Upper lobe of left lung (tissue), 6 donors: ENCODE measurements at places on chromosomes 12 and 14. TPM values are rescaled to one million over a fixed set of nuclear protein-coding genes. Genes with fewer than 3 reads are reported as not detected.

GRCh38 chr14:95290021-95290420 is 29.7 kb downstream of the CLMN start:
- DNase-seq = no peak

DNA sequence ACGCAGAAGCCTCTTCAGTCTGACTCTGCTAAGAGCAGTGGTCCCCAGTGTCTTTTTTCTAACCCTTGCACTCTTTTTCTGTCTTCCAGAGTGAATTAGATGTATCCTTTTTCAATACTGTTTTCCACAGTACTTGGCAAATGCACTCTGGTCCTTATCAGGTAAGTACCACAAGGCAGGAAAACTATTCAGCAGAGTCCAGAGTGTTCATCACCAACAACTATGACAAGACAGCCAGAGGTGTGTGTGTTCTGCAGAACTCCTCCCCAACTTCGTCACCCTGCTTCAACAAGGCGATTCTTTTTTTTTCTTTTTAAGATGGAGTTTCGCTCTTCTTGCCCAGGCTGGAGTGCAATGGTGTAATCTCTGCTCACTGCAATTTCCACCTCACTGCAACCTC is 54.3 kb upstream of the STRN3 start:
- no peak for DNase-seq

- no peak for DNase-seq
Observed at GRCh38 chr12:119171691-119172425, 6.9 kb upstream of the HSPB8 start.

The CLEC2A gene
- not detected for total RNA-seq

The PTCSC3 gene
- 0.47 TPM for total RNA-seq
